Transverse colon (tissue), 4 donors: ENCODE measurements at places on chromosomes 11 and 22. TPM values are rescaled to one million over a fixed set of nuclear protein-coding genes. Genes with fewer than 3 reads are reported as not detected.

IL18 gene
- 169 TPM for total RNA-seq

BIK gene
- total RNA-seq: 13.5 TPM

USH1C gene
- 186 TPM for total RNA-seq

MMP13 gene
- total RNA-seq: not detected

MS4A12 gene
- total RNA-seq: 628 TPM

MS4A3 gene
- not detected for total RNA-seq

OR51B4 gene
- not detected for total RNA-seq

KRTAP5-1 gene
- not detected for total RNA-seq

PAK1 gene
- total RNA-seq: 104 TPM

ANO9 gene
- 490 TPM for total RNA-seq

FIBP gene
- total RNA-seq: 82.3 TPM

- peak; percentile 54 for DNase-seq
Observed at GRCh38 chr11:65366340-65366773, 11.8 kb downstream of the TIGD3 start.

DNA sequence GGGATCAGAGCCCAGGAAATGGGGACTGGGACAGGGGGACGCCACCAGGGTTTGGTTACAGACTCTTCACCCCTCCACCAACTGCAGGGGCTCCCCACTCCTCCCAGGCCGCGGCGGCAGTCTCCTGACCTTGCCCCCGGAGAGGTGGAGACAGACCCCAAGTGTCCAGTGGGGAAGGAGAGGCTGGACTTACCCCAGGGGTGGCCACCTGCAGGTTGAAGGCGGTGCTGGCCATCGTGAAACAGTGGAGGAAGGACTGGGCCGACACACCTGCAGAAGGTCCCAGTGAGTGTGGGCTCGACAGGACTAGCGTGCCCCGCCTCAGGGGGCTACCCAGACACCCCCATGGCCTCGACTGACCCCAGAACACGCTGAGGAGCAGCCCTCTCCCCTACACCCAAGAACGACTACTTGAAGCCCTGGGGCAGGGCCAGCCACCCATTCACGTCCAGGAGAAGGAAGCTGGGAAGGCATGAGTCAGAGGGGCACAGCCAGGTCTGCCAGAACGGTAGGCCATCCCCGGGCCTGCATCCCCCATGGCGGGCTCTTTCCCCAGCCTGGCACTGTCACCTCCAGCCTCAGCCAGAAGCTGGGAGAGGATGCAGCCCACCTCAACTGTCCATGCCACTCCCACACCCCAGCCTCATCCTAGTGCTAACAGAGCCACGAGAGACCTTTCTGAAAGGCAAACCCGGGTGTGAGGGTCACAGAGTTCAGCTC is 2.3 kb downstream of the GATD1 start:
- DNase-seq: no peak

DNA sequence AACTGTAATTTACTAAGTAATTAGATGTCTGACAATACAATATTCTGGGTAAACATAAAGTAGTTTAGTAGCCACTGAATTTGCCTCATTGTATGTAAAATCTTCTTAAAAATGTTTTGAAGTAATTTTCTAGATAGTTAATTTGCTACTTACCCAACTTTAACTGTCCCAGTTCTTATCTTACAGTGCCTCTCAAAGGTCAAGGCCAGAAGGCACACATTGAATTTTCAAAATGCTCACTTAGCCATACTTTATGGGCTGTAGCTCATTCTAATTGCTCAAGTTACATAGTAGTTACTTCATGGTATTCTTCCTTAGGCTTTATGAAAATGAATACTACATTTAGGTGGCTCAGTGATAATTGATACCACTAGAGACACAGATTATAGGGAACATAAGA is 666.6 kb downstream of the CNTN5 start:
- no peak for DNase-seq

DNA sequence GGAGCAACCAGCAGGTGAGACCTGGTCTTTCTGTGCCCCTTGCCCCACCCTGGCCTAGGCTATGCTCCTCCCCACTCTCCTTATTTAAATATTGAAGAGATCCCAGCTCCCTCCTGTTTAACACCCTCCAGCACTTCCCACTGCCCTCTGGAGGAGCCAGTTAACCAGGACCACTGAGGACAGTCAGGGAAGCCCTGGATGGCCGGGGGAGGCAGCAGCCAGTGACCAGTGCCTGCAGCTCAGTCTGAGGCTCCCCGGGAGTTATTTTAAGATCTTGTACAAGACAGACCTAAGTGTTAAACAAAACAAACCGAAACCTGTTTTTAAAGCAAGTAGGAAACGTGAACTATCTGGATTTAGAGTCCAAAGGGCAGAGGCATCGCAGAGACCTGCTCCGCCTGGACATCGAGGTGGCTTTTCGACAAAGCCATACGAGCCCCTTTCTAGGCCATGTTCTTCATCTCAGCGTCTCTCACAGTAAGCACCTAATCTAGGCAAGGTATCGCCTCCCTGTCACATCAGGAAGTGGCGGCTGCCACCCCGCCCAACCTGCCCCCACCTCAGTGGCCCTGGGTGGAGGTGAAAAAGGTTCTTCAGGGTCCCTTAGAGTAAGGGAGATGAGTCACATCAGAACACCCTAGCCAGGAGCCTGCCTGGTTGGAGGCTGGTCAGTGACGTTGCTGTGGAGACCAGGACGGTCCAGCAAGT is 35.2 kb downstream of the TRMU start:
- DNase-seq: no peak

DNA sequence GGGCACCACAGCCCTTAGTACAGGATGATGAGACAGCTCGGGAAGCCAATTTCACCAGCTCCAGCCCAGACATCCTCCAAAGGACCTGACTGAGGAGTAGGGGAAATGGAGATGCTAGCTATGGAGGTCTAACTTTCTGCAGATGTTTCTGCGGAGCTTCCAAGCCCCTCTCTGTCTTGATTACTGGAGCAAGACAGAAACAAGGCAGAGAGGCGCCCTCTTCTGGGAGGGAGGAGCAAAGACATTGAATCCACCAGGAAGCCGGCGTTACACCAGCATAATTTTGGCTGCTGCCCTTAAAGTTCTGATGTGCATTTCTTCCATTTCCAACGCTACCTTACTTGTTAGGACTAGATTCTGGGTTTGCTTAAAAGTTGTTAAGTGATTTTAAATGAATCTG is 107.3 kb upstream of the HSD17B12 start:
- DNase-seq: no peak

- no peak for DNase-seq
Observed at GRCh38 chr11:123349382-123349781, 80.7 kb upstream of the GRAMD1B start.

DNA sequence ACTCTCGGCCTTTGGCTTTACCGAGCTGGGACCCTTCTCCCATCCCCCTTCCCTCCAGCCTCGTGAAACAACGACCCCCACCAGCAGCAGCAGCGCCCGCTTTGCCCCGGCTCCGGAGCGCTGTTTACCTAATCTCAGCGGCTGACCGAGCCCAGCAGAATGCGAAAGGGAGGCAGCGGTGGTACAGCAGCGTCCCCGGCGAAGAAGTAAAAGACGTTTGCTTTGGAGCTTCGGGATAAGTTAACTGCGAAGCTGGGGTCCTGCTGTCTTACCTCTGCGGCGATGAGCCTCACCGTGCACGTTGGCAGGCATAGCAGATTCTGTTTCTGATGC is 2.0 kb upstream of the LARGE1 start:
- DNase-seq: peak; percentile 39

DNA sequence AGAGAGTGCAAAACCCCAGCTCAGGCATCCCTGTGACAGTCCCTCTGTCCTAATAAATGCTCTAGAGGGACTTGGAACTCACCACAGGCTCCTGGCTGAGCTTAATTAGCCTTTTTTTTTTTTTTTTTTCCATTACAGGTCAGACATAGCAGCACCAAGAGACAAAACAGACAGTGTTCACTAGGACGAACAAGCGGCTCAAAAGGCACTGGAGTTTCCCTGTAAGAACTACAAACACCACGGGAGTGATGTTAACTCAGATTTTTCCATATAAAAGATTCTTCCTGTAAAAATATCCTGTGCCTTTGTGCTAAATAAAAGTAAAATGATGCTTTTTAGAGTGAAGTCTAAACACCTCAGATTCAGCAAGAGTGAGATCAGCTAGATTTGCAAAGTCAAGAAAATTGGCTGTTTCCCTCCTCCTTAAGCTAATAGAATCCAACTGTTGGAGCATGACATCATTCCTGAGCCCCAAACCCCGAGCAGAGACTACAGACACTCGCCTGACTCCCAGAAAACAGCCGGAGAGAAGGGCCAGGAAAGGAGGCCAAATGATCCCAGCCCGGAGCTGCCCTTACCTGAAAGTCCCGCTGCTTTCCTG is 101.0 kb upstream of the AKIP1 start:
- no peak for DNase-seq

DNA sequence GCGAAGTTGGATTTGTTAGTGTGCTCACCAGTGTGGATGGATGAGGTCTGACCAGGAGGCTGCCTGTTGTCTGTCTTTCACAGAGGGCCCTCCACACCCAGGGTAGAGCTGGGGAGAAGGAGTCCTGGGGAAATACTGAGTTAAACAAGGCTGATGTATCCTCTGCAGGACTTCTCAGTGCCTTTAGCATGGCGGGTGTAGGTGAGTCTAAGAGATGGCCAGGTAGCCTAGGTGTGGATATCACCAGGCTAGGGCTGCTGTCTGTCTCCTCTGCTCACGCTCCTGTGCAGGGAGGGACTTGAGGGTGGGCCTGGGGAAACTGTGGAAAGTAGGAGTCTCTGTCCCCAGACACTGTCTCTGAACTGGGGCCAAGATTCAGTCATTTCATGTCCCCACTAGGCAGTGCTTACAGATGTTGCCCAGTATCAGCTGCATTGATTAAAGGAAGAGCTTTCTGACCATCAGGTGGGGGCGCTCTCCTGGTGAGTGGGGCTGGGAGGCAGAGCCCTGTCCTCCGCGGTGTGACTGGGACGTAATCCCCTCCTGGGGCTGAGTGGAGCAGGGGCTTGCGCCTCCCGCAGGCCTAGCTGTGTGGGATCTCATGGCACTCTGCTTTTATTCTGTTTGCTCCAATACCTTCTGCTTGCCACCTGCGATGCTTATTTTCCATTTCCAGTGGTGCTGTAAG is 35.5 kb upstream of the CCDC188 start:
- no peak for DNase-seq

DNA sequence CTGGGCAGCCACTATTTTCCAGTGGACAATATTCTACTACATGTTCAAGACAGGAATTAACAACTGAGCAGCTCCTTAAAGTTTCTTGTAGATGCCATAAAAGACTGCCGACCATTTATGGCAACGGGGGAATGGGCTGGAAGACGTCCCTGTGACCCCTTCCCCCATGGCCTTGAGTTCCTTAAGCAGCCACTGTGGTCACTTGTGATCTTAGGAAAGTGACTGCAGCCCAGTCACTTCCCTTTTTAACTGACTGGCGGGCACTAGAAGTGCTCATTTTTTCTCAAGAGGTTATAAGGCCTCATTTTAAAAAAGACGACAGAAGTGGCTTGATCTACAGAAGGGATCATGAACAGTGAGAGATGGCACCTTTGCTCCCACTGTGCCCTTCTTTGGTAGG is 153.2 kb upstream of the NARS2 start:
- no peak for DNase-seq

- DNase-seq: no peak
Observed at GRCh38 chr11:27418356-27418755, 54.2 kb downstream of the LGR4 start.

- no peak for DNase-seq
Observed at GRCh38 chr22:37996079-37996478, 11.7 kb upstream of the SOX10 start.

DNA sequence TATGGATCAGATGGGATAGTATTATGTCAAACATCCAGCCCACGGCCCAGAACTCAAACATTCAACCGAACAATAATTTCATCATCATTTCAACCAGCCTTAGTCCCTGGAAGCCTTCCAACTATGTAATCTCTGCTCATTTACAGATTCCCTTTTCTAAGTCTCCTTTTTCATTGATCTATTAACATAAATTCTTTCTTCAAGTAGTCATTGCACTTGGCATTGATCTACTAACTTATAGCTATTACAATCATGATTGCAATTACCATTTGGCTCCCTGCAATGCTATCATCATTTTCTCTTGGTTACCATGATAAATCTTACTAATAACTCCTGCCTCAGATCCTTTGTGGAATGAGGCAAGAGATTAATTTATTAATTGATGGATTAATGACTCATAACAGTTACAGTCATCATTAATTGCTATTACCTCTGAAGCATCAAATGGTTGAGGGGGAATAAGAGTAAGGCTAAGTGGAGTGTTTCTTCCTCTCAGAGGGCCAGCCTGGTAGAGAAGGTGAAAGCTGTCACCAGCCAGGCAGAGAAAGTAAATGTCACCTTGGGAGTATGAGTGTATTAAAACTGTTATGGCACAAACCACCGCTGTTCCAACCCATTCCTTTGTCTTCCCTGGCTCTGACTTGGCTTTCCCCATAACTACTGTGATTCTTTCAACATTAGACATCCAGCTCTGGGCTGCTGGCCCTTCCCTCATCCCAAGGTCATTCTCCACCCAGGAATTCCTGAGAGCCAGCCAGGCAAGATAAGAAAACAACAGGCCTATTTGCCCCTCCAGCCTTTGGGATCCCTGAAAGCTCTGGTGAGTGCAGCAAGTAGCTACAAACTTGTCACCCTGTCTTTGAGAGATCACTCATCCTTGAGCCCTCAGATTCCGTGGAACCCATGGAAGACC is 174.7 kb downstream of the RRAS2 start:
- no peak for DNase-seq

GRCh38 chr11:9565822-9566560 is 7.5 kb upstream of the WEE1 start:
- DNase-seq: peak; percentile 53

DNA sequence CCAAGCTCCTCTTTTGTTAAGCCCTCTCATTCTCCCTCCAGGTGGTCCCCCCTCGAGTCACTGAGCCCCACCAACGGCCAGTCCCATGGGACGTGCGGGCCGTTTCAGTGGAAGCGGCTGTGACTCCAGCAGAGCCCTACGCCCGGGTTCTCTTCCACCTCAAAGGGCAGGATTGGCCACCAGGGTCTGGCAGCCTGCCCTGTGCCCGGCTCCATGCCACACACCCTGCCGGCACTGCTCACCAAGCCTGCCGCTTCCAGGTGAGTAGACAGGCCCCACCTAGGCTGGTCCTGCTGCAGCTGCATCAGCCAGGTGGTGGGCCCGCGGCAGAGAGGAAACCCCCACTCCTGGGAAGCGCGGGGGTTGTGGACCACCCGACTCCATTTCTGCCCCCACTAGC is 3.3 kb downstream of the TMEM132A start:
- no peak for DNase-seq
